ENCODE measurements at places on chromosomes 16 and 17. TPM values are rescaled to one million over a fixed set of nuclear protein-coding genes. Genes with fewer than 3 reads are reported as not detected.

DNA sequence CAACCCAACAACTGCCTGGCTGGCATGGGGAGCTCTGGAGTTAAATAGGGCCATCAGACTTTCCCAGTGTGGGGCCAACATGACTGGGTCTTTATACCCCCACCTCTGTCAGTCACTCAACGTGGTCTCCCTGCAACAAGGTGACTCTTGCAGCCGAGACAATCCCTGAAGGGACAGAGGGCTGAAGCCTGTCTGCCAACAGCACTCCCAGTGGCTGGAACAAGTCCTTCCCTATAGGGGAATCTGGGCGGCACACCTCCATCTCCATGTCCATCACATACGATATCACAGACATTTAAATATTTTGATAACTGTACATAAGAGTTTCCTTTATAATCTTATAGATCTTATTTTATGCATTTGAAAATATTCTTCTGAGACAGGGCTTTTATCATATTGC is 4.8 kb upstream of the MAPT start:
- no peak overlapping the region for H3K4me3 ChIP-seq
- H3K36me3 ChIP-seq = no peaks in the 10 kb centered on the region
- H3K27ac ChIP-seq = no peak overlapping the region
- no peak for DNase-seq
- H3K27me3 ChIP-seq = no peaks in the 10 kb centered on the region

DNA sequence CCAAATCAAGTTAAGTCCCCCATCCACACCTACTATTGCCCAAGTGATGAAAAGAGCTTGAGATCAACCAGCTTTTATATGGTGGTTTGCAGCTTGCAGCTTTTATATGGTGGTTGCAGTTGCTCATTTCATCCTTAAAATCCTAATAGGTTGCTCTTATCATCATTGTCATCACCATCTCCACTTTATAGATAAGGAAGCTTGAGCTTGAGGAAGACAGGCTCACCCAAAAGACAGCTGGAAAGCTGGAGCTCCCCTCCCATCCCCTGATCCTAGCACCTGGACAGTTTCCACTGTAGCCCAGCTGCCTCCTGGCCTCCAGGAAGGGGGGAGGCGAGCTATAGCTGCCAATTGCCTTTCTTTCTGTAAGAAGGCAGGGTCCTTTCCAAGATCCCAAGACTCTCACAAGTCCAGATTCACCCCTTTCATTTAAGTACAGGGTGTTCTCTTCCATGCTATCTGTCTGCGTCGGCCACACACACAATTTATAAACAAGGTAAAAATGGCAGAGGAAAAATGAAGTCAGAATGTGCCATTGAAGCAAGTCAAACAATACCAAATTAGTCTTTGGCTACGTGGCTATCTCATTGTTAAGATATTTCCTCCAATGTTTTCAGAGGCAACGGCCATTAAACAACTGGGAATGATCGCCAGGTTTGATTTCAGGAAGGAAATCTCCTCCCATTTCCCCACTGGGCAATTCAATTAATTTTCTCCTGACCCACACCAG is 63.3 kb downstream of the PECAM1 start:
- no peak overlapping the region for H3K27ac ChIP-seq
- H3K36me3 ChIP-seq = no peaks in the 10 kb centered on the region
- no peaks in the 10 kb centered on the region for H3K27me3 ChIP-seq
- no peaks in the 10 kb centered on the region for H3K4me1 ChIP-seq
- no peak for DNase-seq

GRCh38 chr17:51035431-51035830 is 85.2 kb downstream of the SPAG9 start:
- H3K36me3 ChIP-seq = no peaks in the 10 kb centered on the region
- no peak overlapping the region for H3K27ac ChIP-seq
- no peaks in the 10 kb centered on the region for H3K4me1 ChIP-seq
- no peak for DNase-seq
- no peaks in the 10 kb centered on the region for H3K27me3 ChIP-seq

DNA sequence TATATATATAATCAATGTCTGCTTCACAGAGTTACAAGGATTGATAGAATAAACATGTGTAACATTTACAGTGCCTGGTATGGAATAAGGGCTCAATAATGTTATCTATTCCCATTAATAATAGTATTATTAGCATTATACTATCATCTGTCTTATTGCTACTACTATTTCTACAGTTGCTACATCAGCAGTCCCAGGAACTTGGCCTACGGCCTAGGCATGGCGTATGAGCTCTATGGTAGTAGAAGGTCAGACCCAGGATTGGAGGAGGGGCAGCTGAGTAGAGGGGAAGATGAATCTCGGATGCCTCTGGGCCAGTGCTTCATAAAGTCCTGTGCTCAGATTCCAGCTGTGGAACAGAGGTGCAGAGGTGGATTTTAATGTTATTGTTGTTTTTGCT is 146.3 kb upstream of the TBX2 start:
- DNase-seq = peak; percentile 62
- H3K4me1 ChIP-seq = peaks cover 8% of the 10 kb centered on the region
- no peaks in the 10 kb centered on the region for H3K27me3 ChIP-seq
- no peaks in the 10 kb centered on the region for H3K36me3 ChIP-seq
- H3K27ac ChIP-seq = no peak overlapping the region

TP53TG3F gene
- not detected for total RNA-seq

GRCh38 chr16:3400446-3400778 is 392 bp downstream of the ZSCAN32 start:
- H3K4me1 ChIP-seq = no peaks in the 10 kb centered on the region
- H3K36me3 ChIP-seq = peaks cover 3% of the 10 kb centered on the region
- H3K27ac ChIP-seq = no peak overlapping the region
- H3K4me3 ChIP-seq = peak overlapping the region; percentile 49
- H3K27me3 ChIP-seq = no peaks in the 10 kb centered on the region

DNA sequence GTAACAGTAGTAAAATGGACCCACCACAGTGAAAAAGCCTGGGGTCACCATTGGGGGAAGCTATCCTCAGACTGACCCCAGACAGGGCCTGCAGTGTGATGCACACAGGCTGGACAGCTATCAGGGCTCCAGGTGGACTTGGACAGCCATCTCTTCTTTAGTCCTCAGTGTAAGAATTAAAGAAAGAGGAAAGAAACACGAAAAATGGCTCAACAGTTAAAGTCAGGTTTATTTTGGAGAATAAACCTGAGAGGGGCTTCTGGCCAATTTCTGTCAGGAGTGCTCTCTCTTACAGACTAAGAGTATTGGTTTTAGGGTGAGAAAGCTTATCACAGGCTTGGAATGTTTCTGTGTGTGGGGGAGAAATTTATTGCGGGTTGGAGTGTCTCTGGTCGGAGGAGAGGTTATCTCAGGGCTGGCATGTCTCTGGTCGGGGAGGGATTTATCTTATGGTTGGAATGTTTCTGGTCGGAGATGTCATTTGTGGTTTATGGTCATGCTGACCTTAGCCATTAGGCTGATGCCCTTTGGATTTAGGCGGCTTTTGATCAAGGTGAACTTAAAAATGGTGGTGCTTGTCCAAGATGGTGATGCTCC is 10.8 kb upstream of the B4GALNT2 start:
- DNase-seq = no peak
- H3K27ac ChIP-seq = no peak overlapping the region
- H3K4me3 ChIP-seq = no peak overlapping the region
- no peaks in the 10 kb centered on the region for H3K36me3 ChIP-seq

- H3K4me1 ChIP-seq = no peaks in the 10 kb centered on the region
- no peak overlapping the region for H3K4me3 ChIP-seq
- no peak for DNase-seq
- no peaks in the 10 kb centered on the region for H3K27me3 ChIP-seq
- H3K36me3 ChIP-seq = no peaks in the 10 kb centered on the region
Observed at GRCh38 chr17:62388856-62389255, 8.5 kb downstream of the EFCAB3 start.

TBC1D26 gene
- total RNA-seq = not detected

CMIP gene
- 96.3 TPM for total RNA-seq

TSPAN10 gene
- 0.29 TPM for total RNA-seq

LAT gene
- total RNA-seq = 16.7 TPM

- no peaks in the 10 kb centered on the region for H3K36me3 ChIP-seq
- no peak for DNase-seq
- H3K27me3 ChIP-seq = no peaks in the 10 kb centered on the region
Observed at GRCh38 chr17:44081681-44082080, 11.1 kb downstream of the G6PC3 start.

GRCh38 chr17:48549914-48550501 is 5.1 kb upstream of the HOXB2 start:
- no peak overlapping the region for H3K27ac ChIP-seq
- no peaks in the 10 kb centered on the region for H3K36me3 ChIP-seq
- H3K4me1 ChIP-seq = peaks cover 4% of the 10 kb centered on the region
- DNase-seq = no peak

GRCh38 chr16:86510465-86511261 is at the start of gene FOXF1:
Gene FOXF1, plus strand, starts transcription at chr16:86510527. Its CDS starts 43 bp downstream, at chr16:86510570.
- H3K4me3 ChIP-seq = peak within 1 kb of the TSS; percentile 53
- no peaks in the 10 kb centered on the region for H3K4me1 ChIP-seq
- H3K27me3 ChIP-seq = no peaks in the 10 kb centered on the region
- DNase-seq = no peak
- no peaks in the 10 kb centered on the region for H3K36me3 ChIP-seq
- no peak within 1 kb of the TSS for H3K27ac ChIP-seq

DNA sequence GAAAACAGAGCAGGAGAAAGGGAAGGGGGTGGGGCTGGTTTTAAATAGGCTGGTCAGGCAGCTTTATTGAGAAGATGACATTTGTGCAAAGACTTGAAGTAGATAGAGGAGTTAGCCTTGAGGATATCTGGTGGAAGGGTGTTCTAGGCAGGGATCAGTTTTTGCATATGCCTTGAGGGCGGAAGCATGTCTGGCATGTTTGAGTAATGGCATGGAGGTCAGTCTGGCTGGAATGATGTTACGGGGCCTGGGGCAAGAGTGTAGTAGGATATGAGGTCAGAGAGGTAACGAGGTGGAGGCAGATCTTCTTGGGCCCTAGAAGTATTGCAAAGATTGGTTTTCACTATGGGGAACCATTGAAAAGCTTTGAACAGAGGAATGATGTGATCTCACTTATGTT is 4.8 kb downstream of the RABEP1 start:
- no peak overlapping the region for H3K27ac ChIP-seq
- H3K4me3 ChIP-seq = no peak overlapping the region
- H3K4me1 ChIP-seq = peaks cover 8% of the 10 kb centered on the region

All from aorta (tissue), 5 donors.